Activated T-cell treated with anti-CD3 and anti-CD28 coated beads, Interleukin-2, amount 50 U/mL, for 72 hours (primary cell): ENCODE measurements at places on chromosomes 2 and 18.

GRCh38 chr18:46731316-46731715 lies 25.5 kb downstream of the ST8SIA5 start:
- DNase-seq: no peak

GRCh38 chr2:176479961-176480360 lies 210.7 kb downstream of the MTX2 start:
- no peak for DNase-seq

DNA sequence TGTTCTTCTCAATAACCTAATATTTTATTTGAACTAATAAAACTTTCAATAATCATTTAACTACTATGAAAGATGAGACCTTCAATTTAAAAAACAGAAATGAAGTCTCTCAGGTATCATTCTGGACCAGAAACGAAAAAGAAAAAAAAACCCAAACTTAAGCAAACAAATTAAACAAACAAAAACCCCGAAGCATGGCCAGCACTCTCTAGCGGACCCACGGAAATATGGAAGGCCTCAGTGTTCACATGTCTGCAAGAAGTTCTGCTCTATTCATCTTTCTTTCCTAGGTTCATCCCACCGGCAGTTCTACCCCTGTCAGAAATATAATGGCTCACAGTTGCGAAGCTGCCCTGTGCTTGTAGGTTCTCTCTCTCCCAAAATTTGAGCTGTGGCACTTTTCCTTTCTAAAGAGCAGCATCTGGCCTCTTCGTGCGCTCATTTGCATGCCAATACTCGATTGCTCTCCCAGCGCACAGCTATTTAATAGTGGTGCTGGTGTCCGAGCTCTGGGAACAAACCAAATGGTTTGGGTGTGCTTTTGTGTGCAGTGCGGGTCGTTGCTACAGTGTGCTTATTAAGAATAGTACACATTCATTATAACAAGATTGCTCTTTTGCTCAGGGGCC lies 129.0 kb upstream of the ZEB2 start:
- DNase-seq: no peak

DNA sequence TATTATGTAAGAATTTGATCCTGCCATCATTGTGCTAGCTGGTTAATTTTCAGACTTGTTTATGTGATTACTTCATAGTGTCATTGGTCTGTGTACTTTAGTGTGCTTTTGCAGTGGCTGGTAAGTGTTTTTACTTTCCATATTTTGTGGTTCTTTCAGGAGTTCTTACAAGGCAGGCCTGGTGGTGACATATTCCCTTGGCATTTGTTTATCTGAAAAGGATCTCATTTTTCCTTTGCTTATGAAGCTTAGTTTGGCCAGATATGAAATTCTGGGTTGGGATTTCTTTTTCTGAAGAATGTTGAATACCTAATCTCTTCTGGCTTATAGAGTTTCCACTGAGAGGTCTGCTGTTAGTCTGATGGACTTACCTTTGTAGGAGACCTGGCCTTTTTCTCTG lies 72.8 kb upstream of the MC4R start:
- DNase-seq: no peak

GRCh38 chr2:88080545-88080944 lies 12.9 kb downstream of the SMYD1 start:
- DNase-seq: no peak

DNA sequence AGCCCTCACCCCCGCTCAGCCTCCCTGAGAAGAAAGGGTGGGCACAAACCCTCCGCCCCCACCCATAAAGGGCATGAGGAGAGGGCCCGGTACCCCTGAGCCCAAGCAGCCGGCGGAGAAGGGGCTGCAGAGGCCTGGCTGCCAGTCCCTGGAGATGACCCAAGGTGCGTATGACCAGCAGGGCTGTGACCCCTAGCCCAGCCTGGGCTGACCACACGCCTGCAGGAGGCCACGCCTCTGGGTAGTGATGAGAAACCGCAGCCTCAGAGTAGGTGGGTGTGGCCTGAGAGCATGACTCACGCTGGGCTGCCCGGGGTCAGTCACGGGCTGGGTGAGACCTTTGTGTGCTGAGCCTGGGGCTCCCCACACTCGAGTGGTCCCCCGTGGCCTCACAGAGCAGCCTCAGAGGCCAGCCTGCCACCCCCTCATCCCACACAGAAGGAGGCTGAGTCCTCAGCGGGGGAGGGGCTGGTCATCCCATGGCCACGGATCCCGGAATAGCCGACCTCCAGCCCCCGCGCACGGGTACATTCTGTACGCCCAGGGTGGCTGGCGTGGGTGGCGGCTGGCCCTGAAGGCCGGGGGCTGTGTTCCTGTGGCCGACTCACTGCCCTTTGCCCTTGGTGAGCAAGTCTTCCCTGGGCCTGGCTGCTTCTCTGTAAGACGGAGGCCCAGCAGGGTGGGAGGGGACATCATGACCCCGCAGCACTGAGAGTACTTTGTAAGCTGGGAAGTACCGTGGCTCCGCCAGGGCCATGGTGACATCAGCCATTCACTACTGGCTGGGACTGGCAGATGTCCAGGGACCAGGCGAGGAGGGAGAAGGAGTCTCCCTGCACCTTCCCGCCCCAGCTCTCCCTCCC lies 110.8 kb upstream of the OTOS start:
- no peak for DNase-seq

DNA sequence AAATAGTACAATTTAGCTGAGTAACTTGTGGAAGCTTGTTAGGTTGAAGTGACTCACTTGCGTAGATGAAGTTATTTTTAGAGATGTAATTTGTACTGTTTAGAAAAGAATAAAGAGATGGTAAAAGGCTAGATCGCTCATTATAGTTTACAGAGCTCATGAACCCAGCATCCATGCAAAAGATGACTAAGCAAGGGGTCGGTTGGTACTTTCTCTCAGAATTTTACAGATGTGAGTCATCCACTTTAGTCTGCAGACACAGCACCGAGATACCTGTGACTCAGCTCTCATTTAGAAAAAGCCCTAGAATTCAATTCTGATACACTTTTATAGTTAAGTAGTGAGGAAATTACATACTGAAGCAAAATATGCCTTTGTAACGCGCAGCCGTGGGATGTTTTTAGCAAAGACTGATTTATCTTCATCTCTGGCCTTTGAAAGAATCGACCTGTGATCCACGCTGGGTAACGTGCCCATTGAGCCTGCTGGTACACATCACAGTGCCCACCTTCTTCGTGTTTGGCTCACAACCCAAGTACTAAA lies 116.5 kb upstream of the FOSL2 start:
- peak; percentile 43 for DNase-seq

DNA sequence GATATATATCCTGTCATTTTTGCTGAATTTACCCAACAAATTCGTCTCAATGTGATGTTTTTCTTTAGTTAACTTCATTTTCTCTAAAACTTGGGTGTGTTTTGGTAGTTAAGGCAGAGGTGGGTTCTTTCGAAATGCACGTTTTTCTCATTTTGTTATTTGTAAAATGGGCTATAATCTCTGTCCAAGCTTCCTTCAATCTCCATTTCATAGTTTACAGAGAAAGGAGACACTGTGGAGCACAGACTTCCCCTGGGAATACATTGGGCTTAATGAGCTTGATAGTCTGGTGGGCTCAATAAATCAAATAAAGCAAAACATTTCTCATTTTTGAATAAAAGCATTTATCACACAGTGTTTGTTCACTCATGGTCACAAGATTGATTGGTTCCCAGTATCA lies 145.1 kb downstream of the AGPS start:
- no peak for DNase-seq

- DNase-seq: no peak
Measured at GRCh38 chr2:153043385-153043784, 325.0 kb downstream of the ARL6IP6 start.

- DNase-seq: no peak
Measured at GRCh38 chr2:50396298-50396631, 635.7 kb downstream of the NRXN1 start.

DNA sequence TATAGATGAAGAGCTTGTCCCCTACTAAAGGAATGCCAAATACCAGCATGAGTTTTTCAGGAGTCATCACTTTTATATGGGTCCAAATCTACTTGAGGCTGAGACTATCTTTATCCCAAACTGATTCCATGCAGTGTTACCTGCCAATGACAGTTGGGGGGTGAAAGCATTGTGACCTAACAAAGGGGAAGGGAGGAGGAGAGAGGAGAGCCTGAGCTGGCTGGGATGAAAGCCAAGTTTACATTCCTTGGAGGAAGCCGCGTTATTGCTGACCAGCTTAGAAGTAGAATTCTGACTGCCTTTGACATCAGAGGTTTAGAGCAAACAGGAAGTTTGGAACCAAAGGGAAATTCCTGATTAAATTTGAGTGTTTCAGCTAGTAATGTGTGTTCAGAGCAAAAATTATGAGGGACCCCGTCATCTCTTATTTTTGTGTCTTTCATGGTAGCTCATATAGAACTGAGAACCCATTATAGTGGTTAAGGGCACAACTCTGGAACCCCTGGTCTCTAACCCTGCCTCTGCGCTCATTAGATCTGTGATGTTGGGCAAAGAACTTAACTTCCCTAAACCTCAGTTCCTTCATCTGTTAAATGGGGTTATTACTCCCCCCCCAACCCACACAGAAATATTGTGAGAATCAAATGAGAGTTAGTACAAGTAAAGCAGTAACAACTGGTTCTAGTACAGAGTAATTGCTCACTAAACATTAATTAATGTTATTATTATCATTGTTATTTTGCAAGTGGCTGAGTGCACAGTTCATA lies 199.3 kb upstream of the EPAS1 start:
- no peak for DNase-seq

DNA sequence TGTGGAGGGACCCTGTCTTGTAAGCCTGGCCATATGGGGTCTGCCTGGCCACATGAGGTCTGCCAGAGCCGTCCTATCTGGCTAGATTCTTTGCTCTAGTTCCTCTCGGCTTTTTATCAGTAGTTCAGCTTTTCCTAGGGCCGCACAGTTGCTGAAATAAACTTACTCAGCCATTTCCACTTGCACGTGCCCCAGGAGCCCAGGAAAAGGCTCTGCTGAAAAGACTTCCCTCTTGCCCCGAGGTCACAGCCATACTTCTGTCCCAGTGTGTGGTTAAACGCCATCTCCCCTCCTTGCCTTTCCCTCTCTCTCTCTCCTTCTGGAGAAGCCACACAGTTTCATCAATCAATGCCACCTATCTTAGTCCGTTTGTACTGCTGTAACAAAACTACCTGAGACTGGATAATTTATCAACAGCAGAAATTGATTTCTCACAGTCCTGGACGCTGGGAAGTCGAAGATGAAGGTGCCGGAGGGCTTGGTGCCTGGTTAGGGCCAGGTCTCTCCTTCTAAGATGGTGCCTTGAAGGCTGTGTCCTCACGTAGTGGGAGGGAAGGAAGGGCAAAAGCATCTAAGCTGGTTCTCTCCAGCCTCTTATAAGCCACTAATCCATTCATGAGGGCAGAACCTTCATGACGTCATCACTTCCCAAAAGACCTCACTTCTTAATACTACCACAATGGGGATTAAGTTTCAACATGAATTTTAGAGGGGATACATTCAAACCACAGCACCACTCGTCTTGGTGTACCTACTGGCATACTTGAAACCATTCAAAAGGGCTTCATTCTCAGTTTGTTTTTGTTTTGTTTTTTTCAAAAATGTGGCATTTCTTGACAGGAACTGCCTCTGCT lies 11.2 kb upstream of the GALM start:
- no peak for DNase-seq

DNA sequence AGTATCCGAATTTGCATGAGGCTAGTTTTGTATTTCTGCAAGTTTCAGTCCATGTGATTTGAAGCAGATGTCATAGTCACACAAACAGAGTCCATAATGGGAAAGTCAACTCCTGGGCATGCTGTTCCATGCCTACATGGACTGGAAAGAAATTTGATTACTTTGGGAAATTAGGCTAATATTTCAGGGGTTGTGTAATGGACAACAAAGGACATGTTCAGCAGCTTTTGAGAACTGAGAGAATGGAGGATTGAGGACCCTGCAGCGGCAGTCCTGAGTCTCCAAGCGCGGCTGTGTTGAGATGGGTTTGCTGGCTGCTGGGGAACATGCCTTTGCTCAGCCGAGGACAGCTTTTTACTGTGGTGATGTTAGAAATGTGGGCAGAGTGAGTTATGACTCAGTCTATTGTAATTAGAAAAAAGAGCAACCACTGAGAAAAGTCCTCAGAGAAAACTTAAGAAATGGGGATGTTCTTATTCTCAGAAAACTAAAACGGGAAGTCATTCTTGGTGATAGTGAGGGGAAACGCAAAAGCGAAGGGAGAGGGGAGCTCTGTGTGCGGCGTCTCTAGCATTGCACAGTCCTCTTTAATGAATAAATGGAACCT lies 149.2 kb downstream of the FAM210A start:
- DNase-seq: peak; percentile 61

GRCh38 chr2:11092701-11093335 lies 62.4 kb upstream of the SLC66A3 start:
- DNase-seq: no peak

GRCh38 chr2:31675485-31675901 lies 94.8 kb upstream of the SRD5A2 start:
- DNase-seq: no peak

- DNase-seq: no peak
Measured at GRCh38 chr2:60368456-60368855, 185.0 kb downstream of the BCL11A start.

- DNase-seq: no peak
Measured at GRCh38 chr2:109481196-109481555, 132.6 kb downstream of the SEPTIN10 start.

DNA sequence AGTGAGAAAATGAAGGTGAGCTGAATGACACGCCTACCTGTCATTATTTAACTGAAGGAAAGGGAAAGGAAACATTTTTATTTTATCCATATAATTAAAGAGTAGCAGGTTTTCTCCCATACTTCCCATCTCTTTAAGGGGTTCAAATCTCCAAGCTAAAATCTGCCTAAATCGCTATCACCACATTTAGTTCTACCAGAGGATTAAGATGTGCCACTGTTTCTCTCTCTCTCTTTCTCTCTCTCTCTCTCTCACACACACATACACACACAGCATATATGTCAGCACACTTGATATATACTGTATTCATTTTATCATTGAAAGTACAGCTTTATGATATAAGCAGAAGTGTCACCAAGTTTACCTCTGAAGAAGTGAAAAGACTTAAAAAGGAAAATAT lies 3.1 kb downstream of the WIPF1 start:
- DNase-seq: no peak

GRCh38 chr2:47777277-47777937 lies 5.5 kb upstream of the MSH6 start:
- DNase-seq: no peak

GRCh38 chr2:1865716-1866234 lies 121.5 kb upstream of the PXDN start:
- no peak for DNase-seq

GRCh38 chr2:42787424-42787787 lies 5.0 kb downstream of the HAAO start:
- DNase-seq: no peak

DNA sequence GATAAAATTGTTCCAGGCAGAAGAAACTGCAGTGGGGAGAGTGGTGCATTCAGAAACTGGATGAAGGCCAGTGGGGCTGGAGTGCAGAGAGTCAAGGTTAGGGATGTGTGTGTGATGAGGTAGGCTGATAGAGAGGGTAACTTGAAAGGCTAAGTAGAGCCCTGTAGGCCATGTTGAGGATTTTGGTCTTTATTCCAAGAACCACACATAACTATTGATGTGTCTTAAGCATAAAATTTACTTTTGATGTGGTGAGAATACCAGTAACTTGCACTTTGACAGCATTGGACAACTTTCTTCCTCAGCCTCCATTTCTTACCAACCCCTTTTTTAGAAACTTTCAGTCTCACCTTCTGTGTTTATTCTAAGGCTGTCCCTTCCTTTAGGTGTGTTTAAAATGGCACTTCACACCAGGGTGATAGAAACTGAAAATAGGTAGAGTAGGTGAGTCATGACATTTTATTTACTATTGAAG lies 22.6 kb downstream of the MTX2 start:
- DNase-seq: no peak

- no peak for DNase-seq
Measured at GRCh38 chr2:231167745-231168459, 30.5 kb upstream of the ARMC9 start.

GRCh38 chr2:153971855-153972254 lies 100.1 kb downstream of the GALNT13 start:
- no peak for DNase-seq
